Transverse colon (tissue), 4 donors: ENCODE measurements at places on chromosomes 2 and 18. TPM values are rescaled to one million over a fixed set of nuclear protein-coding genes. Genes with fewer than 3 reads are reported as not detected.

DNA sequence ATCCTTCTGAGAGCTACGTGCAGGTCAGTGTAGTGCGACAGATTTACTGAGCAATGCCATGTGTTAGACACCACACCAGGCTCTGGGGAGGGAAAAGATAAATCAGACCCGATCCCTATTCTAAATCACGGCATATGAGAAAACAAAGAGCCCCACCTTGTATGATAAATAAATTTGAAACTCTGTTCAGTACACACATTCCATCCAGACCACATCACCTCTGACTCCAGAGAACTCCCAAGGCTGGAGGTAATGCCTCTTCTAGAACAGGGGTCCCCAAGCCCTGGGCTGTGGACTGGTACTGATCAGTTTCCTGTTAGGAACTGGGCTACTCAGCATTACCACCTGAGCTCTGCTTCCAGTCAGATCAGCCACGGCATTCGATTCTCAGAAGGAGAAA, 77.3 kb downstream of the QPCT start:
- DNase-seq = no peak

DNA sequence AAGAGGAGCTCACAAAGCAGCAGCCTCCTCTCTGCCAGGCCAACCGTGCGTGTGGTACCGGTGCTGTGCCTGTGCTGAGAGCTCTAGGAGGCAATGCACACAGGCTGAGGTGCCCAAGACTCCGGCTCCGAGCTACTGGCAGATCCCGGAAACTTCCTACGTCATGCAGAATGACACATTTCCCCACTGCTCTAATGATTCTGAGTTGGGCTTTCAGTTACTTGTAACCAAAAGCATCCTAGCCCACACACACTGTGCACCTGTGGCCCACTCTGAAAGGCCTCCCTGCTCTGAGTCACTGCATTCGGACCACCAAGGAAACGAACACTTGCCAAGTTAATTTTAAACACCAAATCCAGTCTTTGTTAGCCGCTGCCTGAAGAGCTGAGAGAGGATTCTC, 9.3 kb upstream of the RNU4ATAC start:
- no peak for DNase-seq

- no peak for DNase-seq
Measured at GRCh38 chr2:2848621-2849333, 517.7 kb upstream of the MYT1L start.

- DNase-seq = no peak
Measured at GRCh38 chr2:12155303-12156051, 409.0 kb downstream of the LPIN1 start.

DNA sequence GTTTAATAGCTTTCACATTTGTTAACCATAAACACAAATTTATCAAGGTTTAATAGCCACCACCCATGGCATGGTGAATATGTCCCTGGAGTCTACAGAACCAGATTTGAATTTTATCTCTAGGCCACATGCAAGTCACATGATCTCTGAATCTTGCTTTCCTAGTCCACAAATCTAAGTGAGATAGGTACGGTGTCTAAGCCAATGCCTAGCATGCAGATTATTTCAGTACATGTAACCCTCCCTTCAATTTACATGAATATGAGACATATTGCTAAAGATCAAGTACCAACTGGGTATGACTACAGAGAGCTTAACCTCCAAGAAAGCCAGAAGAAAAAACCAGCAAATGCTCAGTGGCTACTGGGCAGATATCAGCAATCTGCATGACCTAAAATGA, 10.0 kb downstream of the ZNF24 start:
- no peak for DNase-seq

DNA sequence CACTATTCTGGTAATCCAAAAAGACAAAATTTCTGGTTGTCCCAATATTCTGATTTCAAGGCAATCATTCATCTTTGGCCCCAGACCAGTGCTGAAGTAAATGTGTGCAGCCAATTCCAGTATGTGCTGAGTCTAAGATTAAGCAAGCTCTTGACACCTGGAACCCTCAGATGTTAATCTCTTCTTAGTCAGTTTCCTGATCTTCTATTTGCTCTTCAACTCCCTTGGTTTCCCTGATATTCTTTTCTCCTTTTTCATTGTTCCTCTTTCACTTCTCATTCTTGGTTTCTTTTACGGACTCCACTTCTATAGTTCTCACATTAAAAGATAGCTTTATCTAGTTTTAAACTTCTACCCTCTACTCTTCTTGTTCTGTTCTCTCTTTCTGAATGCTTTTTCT, 445.7 kb upstream of the FANCL start:
- no peak for DNase-seq

- DNase-seq = no peak
Measured at GRCh38 chr2:195022508-195022830, 634.6 kb upstream of the SLC39A10 start.

DNA sequence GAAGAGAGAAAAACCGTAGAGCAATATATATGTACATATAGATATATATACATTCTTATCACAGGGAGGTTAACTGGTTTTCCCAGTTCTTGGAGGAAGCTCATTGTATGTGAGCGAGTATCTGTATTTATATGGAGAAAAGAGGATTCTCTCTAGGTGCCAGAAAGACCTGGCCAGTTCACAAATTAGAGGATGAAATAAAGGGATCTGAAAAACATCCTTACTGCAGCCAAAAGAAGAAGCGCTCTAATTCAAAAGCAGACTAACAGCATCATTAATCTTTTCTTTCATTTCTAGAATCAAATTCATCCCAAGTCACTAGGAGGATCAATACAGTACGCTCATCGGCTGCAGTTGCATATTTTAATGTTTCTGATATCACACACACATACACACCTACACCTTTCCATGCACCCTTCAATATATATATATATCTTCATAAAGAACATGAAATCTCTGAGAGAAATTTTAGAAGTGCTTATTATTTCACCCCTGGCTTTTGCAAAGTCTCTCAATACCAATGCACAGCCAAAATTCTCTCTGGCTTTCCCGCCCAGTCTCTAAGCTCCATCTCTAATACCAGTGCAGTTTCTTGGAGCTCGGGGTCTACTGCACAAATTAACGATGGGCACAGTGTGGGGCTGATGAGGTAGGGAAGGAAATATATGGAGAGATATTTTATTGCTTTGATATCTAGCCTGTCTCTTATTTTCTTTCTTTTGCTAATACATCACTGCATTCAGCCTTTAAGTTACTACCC, 731 bp downstream of the NRXN1 start:
- DNase-seq = no peak

- peak; percentile 61 for DNase-seq
Measured at GRCh38 chr2:230849633-230850357, 14.9 kb upstream of the ITM2C start.

DNA sequence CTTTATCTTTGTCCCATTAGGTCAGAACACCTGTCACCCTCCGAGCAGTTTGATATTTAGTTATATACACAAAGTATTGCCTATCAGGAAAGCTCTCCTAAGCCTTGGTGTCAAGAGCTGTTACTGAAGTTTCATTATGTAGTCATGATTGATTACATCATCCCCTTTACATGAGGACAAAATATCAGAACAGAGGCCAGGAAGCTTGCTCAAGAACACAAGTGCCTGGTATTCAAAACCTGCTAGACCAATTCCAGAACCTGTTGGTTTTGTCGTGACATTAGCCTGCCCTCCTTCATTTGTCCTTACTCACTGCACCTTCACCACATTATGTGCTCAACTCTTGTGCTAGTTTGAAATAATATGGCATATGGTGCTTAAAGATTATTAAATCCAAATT, 377.1 kb downstream of the CDH19 start:
- no peak for DNase-seq

- DNase-seq = peak; percentile 40
Measured at GRCh38 chr2:69997015-69997830, 35.8 kb upstream of the ASPRV1 start.

DNA sequence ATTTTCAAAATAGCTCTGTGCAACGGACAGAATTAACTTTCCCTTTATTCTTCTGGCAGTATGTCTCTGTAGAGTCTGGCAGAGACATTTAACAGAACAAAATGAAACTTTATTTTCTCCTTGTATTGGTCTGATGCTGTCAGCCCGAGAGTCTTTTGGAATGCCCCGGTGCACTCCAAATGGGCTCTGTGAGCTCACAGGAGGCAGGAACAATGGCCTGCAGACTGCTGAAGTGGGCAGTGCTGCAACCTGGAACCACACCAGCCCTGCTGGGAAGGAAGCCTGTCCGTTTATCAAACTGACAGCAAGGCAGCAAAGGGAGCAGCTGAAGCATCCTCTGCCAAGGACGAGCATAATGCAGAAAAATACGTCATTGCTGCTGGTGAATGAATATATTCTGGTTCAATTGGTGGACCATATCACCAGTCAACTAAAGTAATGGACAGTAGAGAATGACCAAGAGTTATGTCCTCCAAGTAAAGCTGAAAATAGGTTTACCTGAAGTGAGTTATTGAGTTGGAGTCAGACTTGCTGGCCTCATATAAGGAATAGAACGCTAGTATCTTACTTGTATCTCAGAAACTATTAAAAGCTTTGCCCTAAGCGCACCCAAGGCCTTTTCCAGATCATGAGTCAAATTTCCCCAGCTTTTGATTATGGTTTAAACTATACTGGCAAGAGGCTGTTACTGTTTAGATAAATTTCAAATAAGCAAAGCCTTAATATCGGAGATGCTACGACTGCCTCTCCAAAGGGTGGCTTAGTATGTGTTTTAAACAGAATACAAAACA, 207.6 kb upstream of the TANK start:
- peak; percentile 20 for DNase-seq

DNA sequence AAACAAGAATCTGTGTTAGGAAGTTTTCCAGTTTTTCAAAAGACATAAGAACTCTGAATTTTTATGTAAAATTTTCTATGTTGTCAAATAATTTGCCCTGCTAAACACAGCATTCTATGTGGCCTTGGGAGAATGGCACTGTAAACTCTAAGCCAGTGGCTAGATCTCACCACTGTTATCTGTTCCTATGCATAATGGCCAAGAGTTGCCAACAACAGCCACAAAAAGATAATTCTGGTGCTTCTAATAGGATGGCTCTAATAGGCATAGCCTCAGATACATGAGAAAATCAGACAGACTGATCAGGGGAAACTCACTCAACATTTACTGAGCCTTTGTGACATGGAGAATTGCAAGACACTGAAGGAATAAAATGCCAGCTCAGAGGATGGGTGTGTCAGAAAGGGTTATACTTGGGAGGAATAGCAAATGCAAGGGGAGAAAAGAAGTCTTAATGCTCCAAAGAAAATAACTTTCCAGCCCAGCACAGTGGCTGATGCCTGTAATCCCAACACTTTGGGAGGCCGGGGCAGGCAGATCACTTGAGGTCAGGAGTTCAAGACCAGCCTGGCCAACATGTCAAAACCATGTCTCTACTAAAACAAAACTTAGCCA, 63.7 kb downstream of the COBLL1 start:
- no peak for DNase-seq

- DNase-seq = no peak
Measured at GRCh38 chr2:43418680-43419079, 177.2 kb downstream of the THADA start.

The LYG2 gene
- not detected for total RNA-seq

The KCNIP3 gene
- total RNA-seq = 2.2 TPM

The MAL gene
- 14.3 TPM for total RNA-seq

The UCN gene
- not detected for total RNA-seq

The ARHGEF33 gene
- total RNA-seq = 0.32 TPM

The EPB41L5 gene
- total RNA-seq = 36.0 TPM

The SEPTIN10 gene
- 39.6 TPM for total RNA-seq

The WNT10A gene
- 1.6 TPM for total RNA-seq
